NCI-H187 (cell line): ENCODE measurements at places on chromosomes 11 and 22.

DNA sequence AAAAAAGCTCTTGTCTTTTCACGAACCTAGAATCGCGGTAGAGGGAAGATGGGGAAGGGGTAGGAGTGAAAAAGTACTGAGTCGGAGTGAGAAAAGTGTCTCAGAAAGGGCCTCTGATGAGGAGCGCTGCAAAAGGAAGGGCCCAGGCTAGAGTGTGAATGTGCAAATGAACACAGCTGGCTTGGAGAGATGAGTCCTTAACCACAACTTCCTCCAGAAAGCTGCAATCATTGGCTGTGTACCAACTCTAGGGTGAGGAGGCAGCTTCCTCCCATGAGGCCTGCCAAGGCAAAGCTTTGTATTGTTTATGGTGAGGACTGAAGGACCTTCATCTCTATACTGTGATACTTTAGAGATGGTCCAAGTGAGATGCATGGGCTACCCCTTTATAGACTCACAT lies 566.9 kb upstream of the ANO5 start:
- no peak for DNase-seq

GRCh38 chr11:72736452-72737069 lies 15.6 kb downstream of the ARAP1 start:
- no peak for DNase-seq

DNA sequence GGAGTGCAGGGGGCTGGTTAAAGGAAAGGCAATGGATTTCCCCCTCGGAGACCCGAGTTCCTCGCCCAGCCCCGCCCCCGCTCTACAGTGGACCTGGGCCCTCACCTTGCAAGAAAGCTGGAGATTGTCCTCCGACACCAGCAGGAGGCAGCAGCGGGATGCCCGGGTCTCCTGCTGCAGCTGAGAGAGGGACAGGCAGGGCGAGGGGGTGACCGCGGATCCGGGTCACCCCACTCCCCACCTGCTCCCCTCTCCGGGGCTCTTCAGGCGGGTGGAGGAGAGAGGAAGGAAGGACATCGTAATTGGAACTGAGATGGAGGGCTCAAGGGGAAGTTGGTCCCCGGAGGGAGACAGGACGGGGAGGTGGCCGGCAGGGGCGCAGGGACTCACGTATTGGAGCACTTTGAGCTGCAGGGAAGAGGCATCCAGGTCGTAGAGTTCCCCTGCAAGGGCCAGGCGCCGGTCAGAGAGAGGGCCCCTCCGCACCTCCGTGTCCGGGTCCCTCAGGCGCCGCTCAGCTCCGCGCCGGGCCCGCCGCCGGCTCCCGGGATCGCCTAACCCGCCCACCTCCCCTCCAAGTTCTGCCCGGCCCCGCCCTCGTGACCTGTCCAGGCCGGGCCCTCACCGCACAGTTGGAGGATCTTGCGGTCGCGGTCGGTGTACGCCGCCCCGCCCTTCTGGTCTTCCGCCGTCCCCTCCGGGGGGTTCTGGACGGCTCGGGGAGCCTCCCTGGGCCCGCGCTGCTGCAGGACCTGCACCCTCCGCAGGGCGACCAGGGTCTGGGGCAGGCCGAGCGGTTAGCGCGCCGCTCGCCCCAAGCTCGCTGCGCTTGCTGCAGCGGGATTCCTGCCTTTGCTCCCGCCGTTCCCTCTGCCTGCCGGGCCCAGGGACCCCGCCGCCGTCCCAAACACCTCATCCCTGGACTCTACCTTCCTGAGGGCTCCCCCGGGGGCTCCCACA lies 84.1 kb downstream of the PDE2A start:
- DNase-seq = no peak

DNA sequence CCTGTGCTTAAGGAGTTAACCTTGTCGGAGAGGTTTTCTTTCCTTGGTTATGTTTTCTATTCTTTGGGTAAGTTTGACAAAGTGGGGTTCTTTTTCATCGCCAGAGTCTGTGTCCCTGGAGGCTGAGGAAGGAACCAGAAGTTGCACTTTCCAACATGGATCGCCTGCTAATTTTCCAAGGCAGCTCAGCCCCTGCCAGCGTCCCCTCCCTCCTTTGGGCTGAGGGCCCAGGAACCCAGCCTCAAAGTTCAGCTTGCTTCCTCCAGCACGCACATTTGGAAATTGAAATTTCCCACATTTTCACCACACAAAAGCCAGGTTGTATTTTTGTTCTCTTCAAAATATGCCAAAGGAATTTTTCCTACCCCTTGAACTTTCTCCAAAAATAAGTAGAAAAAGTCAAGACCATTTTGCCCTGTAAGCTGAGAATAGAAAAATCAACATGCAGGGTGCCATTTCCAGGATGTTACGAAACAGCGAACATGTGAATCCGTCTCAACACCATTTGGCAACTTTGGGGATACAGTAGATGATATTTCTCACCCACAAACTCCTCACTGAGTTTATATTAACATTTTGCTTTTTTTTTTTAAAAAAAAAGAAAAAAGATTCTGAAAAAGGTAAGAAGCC lies 343.5 kb downstream of the TENM4 start:
- no peak for DNase-seq

- DNase-seq = no peak
These were observed 34.1 kb upstream of the CD81 start for GRCh38 chr11:2342981-2343380.

- no peak for DNase-seq
These were observed 158.8 kb downstream of the CTTN start for GRCh38 chr11:70556884-70557741.
